ENCODE measurements at places on chromosomes 2 and 18. TPM values are rescaled to one million over a fixed set of nuclear protein-coding genes. Genes with fewer than 3 reads are reported as not detected.

SULT1C4 gene
- 2.7 TPM for total RNA-seq

SMARCAL1 gene
- 7.5 TPM for total RNA-seq

- DNase-seq: no peak
Measured at GRCh38 chr2:236571145-236571544, 1.5 kb downstream of the ACKR3 start.

HAT1 gene
- total RNA-seq: 31.0 TPM

- no peak for DNase-seq
Measured at GRCh38 chr2:201203916-201204654, 21.1 kb downstream of the CASP10 start.

DNA sequence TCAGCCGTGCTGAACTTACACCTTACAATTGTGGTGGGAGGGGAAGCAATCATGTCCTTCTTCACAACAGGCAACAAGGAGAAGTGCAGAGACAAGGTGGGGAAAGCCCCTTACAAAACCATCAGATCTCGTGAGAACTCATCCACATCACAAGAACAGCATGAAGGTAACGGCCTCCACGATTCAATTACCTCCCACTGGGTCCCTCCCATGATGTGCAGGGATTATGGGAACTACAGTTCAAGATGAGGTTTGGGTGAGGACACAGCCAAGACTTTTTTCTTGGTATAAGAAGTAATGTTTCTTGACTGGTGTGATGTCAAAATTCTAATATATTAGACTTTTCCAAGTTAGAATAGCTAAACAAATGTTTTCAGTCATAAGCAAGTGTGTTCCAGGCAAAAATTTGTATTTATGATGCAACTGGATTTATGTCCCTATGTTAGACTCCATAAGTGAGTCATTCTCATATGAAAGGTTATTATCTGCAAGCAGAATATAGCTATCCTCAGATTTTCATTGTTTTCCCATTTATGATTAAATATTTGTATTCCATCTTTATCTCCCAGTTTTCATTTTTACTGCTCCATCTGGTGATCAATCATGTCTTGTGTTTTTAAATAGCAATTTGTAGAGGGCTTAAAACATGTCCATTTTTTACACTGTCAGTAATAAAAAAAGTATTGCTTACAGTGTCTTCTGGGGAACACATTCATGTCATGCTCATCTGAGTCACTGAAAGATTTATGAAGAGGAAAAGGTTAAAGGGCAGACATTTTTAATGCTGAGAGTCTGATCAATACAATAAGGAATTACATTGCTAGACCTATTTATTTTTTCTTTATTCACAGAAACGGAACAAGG, 995.2 kb upstream of the CDH2 start:
- DNase-seq: no peak

All from left ventricle myocardium inferior (tissue), 1 donor.